Left lobe of liver (tissue), 2 donors: ENCODE measurements at places on chromosomes 5 and 9. TPM values are rescaled to one million over a fixed set of nuclear protein-coding genes. Genes with fewer than 3 reads are reported as not detected.

The GARIN3 gene
- not detected for total RNA-seq

The PHF24 gene
- total RNA-seq = not detected

The NIPAL4 gene
- total RNA-seq = not detected

The LPAR1 gene
- total RNA-seq = 0.86 TPM

The HSD17B3 gene
- 1.7 TPM for total RNA-seq

The RASEF gene
- 2.4 TPM for total RNA-seq

The ADAMTS2 gene
- 11.9 TPM for total RNA-seq

The ABL1 gene
- 27.1 TPM for total RNA-seq

The MARVELD2 gene
- 29.7 TPM for total RNA-seq

The NR5A1 gene
- total RNA-seq = 0.40 TPM

The ZFYVE16 gene
- total RNA-seq = 16.1 TPM

The UGCG gene
- 9.5 TPM for total RNA-seq

The CTXN3 gene
- total RNA-seq = not detected
